ENCODE measurements at places on chromosomes 1 and 21.
A peak's percentile ranks its signal among the peaks of the same experiment; 100 is the strongest.

- no peak for DNase-seq
Measured at GRCh38 chr1:181113059-181113641, 24.6 kb downstream of the IER5 start.

DNA sequence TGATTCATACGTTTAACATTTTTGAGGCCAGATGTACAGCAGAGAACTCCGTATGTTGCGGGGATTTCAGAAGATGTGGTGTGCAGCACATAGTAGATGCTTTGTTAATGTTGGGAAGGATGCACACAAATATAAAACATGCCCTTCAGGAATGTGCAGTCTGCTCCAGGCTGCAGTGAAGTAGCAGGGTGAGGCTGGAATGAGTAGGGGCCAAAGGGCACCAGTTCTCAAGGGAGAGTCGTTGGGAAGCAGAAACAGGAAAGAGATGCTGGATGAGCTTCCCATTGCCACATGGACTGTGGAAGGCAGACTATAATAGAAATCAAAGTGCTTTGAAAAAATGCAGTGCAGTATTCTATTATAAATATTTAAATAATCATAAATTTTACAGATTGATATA, 126.9 kb downstream of the NOS1AP start:
- DNase-seq = no peak

GRCh38 chr1:35398739-35399138, 130.2 kb downstream of the ZMYM4 start:
- DNase-seq = no peak

DNA sequence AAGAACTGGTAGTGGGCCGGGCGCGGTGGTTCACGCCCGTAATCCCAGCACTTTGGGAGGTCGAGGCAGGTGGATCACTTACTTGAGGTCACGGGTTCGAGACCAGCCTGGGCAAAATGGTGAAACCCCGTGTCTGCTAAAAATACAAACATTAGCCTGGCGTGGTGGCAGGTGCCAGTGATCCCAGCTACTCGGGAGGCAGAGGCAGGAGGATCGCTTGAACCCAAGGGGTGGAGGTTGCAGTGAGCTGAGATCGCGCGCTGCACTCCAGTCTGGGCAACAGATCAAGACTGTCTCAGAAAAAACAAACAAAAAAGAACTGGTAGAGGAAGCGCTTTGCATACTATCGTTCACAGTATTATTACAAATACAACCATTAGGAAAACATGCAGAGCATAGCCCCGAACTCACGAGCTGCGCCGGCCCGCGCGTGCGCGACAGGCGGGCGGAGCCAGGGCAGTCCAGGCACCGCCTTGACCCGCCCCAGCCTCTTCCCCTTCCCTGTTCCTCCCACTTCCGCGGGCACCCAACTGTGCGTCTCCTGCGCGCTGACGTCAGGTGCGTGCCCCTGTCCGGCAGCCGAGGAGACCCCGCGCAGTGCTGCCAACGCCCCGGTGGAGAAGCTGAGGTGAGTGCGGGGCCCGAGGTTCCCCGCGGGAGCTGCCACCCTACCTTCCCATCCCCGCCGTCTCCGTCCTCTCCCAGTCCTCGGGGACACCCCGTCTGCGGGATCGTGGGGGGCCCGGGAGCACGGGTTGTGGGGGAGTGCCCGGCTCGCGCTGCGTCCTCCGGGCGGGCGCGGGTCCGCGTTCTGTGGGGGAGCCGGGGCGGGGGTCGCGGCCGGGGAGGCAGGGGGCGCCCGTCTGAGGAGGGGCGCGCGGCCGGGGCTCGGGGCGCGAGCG, at the start of gene CDC42:
TSS of gene CDC42 (plus strand) at position 595 of the 902 bp plus-strand sequence. CDS start 25,770 bp downstream, outside the sequence.
- peak; percentile 92 for DNase-seq

Data from stromal cell of bone marrow (primary cell).